ENCODE measurements at places on chromosomes 13 and 19.

GRCh38 chr19:38152461-38153379, 71.3 kb downstream of the DPF1 start:
- peak; percentile 17 for DNase-seq

GRCh38 chr13:110115591-110115990, 191.4 kb downstream of the COL4A1 start:
- DNase-seq: no peak

DNA sequence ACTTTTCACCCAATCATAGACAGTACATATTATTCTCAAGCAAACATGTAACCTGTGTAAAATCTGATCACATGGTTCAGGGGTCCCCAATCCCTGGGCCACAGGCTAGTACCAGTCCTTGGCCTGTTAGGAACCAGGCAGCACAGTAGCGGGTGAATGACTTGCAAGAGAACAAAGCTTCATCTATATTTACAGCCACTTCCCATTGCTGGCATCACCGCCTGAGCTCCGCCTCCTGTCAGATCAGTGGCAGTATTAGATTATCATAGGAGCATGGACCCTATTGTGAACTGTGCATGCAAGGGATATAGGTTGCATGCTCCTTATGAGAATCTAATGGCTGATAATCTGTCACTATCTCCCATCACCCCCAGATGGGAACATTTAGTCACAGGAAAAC, 133.1 kb downstream of the MAB21L1 start:
- no peak for DNase-seq

- no peak for DNase-seq
Observed at GRCh38 chr19:43784241-43784980, 3.6 kb upstream of the KCNN4 start.

- no peak for DNase-seq
Observed at GRCh38 chr19:12841094-12841493, 2.8 kb downstream of the MAST1 start.

- DNase-seq: no peak
Observed at GRCh38 chr13:39353988-39354387, 249.0 kb downstream of the LHFPL6 start.

- no peak for DNase-seq
Observed at GRCh38 chr19:8057545-8058270, 5.1 kb downstream of the CCL25 start.

Measured in NCI-H1694 treated with DMSO at 0.1 percent for 48 hours (cell line).